Astrocyte (in vitro differentiated cells and primary cell): ENCODE measurements at places on chromosomes 11 and 22.

DNA sequence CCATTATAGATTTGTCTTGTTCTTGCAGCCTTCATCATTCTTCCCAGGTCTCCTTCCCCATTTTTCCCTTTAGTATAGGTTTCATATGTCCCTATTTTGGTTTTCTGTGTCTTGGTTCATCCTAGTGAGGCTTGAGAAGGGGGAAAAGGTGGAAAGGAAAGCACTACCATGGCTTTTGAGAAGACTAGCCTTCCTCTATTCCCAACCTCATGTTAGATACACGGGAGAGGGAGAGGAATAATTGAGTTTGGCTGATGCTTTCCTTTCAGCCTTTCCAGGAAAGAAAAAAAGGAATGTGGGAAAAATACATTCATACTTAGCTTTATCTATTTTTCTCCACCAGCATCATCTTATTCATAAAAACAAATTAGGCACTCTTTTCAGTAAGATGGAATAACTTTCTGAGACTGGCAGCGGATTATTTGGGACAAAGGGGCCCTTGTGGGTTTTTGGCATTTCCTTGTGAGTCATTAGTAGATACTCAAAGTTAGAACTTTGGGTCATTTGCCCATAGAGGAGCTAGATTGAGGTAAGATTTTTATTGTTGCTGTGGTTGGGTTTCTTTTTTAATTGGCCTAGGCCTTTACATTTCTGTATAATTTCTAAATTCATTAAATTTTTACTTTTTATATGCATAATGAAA lies 23.8 kb downstream of the CAPRIN1 start:
- DNase-seq = peak; percentile 78

DNA sequence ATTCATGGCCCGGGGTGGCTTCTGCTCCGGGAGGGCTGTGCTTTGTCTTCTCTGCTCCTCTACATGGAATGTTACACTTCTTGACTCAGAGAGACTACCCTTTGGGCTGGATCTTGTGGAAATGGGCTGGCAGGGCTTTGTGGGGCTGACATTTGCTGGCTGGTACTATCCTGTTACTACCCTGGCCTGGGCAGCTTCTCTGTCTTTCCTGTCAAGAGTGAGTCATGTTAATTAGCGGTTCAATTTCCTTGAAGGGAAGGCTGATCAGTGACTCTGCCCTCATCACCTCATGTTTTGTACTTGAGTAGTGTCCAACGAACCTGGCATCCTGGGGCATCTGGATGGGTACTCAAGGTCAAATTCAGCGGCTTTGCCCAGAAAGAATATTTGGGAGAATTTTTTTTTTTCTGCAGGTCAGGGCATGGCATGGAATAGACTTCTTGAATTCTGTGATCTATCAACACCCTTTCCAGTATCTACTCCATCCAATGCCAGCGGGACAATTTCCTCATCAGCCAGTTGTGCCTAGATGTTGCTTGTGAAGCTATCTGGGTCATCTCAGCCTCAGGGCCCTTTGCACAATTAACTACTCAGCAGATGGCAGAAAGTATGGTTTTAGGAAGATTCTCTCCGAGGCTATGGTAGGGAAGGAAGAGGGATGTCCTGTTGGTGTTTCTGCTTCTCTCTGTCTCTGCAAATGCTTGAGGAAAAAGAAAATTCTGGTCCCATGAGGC lies 140.5 kb upstream of the PLET1 start:
- no peak for DNase-seq

- peak; percentile 81 for DNase-seq
Observed at GRCh38 chr11:83033972-83034672, 37.6 kb downstream of the RAB30 start.

GRCh38 chr11:18575361-18575760 lies 13.2 kb downstream of the UEVLD start:
- DNase-seq = no peak

GRCh38 chr11:97702951-97703350 lies 1313.1 kb downstream of the JRKL start:
- DNase-seq = no peak

GRCh38 chr11:129589190-129589860 lies 213.7 kb downstream of the BARX2 start:
- DNase-seq = no peak

GRCh38 chr22:47107431-47107830 lies 345.0 kb downstream of the TBC1D22A start:
- DNase-seq = peak; percentile 82

DNA sequence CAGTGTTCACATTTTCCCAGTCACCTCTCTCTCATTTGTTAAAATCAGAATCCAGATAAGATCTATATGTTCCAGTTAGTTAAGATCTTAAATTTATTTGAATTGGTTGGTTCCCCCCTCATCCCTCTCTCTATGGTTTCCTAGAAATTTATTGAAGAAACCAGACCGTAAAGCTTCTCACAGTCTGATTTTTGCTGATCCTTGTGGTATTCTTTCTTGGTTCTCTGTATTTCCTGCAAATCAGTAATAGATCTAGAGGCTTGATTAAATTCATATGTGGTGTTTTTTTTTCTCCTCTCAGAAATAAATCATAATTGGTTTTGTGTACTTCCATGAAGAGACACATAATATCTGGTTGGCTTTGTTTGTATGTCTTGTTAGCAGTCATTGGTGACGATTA lies 147.5 kb downstream of the TMEM135 start:
- DNase-seq = no peak

- no peak for DNase-seq
Observed at GRCh38 chr11:46391578-46392420, at the start of gene CHRM4. TSS of gene CHRM4 (minus strand) at chr11:46391776. CDS start at chr11:46386557, 5,219 bp downstream.

- peak; percentile 51 for DNase-seq
Observed at GRCh38 chr11:18720808-18721560, 5.0 kb downstream of the IGSF22 start.

DNA sequence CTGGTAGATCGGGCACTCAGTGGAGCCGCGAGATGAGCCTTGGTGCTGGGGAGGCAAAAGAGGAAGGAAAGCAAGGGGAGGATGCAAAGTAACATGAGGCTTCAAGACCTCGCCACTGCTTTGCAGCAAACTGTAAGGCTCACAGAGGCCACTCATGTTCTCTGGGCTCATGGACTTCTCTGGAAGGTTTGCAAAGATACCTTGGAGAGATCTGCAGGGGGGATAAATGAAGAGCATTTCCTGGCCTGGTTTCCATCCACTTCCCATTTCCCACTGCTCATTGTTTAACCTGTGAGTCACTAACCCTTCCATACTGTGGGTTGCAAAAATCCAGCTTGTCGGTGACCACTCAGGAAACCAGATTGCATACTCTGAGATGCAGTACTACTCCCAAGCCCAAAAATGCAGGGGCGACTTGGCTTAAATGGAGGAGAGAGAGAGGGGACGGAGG lies 38.5 kb downstream of the OSBP2 start:
- peak; percentile 83 for DNase-seq
